Activated T-cell treated with anti-CD3 and anti-CD28 coated beads for 24 hours (primary cell): ENCODE measurements at places on chromosomes 13 and 19.

GRCh38 chr19:47228168-47228936 is 2.6 kb downstream of the BBC3 start:
- DNase-seq = no peak

GRCh38 chr13:100694722-100695508 is 20.3 kb upstream of the TMTC4 start:
- DNase-seq = no peak

- no peak for DNase-seq
Measured at GRCh38 chr13:62193919-62194318, 778.3 kb upstream of the PCDH20 start.

DNA sequence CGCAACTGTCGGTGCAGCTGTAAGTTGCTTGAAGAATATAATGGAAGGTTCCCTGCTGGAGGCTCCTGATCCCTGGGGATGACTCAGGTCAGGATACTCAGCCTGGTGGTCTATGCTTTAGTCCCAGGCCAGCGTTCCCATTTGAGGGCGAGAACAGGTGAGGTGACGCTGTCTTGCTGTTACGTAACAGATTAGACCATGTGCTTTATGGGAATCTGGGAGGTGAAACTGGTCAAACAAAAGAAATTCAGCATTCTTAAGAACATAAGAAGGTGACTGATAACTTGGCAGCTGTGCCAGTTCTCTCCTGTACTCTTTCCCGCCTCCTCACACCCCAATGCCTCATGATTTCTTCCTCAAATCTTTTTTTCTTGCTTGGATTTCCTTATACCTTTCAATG is at the start of gene CXCL17:
Gene CXCL17 (minus strand): TSS at position 114 of the 400 bp plus-strand sequence. CDS start 114 bp downstream, outside the sequence.
- no peak for DNase-seq

GRCh38 chr19:41297628-41298347 is 12.2 kb upstream of the CCDC97 start:
- DNase-seq = no peak

- no peak for DNase-seq
Measured at GRCh38 chr13:98869408-98870090, 108.3 kb downstream of the DOCK9 start.

DNA sequence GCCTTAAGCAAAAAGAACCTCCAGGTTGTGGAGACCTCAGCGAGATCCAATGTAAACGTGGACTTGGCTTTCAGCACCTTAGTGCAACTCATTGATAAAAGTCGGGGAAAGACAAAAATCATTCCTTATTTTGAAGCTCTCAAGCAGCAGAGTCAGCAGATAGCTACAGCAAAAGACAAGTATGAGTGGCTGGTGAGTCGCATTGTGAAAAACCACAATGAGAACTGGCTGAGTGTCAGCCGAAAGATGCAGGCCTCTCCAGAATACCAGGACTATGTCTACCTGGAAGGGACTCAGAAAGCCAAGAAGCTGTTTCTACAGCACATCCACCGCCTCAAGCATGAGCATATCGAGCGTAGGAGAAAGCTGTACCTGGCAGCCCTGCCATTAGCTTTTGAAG is 58.5 kb downstream of the ARHGAP35 start:
- DNase-seq = peak; percentile 15
